Aorta (tissue), 5 donors: ENCODE measurements at places on chromosomes 7 and 10. TPM values are rescaled to one million over a fixed set of nuclear protein-coding genes. Genes with fewer than 3 reads are reported as not detected.

DNA sequence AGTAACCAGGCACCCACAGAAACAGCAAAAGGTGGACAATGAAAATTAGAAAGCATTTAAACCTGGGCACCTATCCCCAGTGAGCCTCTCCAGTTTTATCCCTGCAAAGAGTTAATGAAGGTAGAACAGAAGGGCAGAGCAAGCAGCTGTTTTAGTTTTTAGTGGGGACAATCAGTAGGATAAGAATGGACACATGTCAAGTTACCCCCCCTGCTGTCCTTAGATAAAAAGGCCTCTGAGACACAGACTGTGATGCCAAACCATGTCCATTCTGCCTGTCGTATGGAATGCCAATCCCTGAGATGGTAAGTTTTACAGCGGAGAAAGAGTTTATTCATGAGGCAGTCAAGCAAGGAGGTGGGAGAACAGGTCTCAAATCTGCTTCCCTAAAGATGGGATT, 162.6 kb upstream of the AGR3 start:
- DNase-seq = no peak

Gene VCL
- total RNA-seq = 312 TPM

DNA sequence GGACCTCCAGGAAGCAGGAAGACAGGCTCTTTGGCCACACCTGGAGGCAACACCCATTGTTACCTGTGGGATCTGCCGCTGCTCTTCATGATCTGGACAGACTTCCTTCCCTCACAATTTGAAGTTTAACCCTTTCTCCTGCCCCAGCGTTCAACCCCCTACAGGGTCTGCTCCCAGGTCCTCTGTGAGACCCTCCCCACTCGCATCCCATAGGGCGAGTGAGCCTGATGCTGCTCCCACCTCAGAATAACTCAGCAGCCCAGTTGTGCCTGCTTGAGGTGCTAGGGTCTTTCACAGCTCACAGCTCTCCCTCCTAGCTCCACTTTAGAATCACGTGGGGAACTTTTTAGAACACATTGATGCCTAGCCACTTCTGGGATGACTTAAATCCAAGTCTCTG, 61.8 kb upstream of the C10orf90 start:
- DNase-seq = no peak

Gene VIPR2
- 12.6 TPM for total RNA-seq

DNA sequence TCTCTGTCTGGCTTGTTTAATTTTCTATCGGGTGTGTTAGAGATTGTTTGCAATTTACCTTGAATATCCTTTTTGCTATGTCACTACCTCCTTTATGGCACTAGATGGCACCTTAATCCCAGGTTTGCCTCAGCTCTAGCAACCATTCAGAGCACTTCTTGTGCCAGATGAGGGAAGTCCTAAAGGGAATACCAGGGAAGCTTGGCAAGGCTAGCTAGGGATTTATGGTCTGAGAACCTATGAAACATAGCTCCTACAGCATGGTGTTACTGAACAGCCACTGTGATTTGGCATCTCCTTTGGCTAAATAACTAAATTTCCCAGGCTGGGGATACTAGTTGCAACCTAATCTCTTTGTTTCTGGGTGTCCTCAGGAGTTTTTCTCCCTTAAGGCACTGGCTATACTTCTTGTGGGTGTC, 69.0 kb upstream of the VOPP1 start:
- DNase-seq = no peak

DNA sequence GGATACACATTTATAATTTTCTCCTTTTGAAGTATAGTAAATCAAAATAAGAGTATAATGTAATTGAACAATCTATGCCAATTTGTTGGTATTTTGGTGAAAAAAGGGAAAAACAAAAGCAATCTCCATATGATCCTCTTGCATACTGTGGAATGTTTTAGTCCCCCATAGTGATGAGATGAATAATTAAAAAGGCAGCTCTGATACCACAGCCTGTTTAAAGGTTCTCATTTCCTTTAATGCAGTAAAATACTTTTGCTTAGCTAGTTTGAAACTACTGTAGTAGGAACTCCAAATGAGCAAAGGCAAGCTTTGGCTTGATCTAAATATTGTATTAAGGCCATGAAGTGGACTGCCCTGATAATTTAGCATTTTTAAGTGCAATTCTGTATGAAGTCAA, 77.6 kb downstream of the VTI1A start:
- no peak for DNase-seq

Gene FAM25A
- total RNA-seq = not detected

GRCh38 chr10:85036661-85037060, 708.3 kb downstream of the CCSER2 start:
- DNase-seq = no peak

GRCh38 chr10:91115618-91116390, 104.7 kb upstream of the PCGF5 start:
- DNase-seq = no peak

Gene AKR1B15
- 0.33 TPM for total RNA-seq

DNA sequence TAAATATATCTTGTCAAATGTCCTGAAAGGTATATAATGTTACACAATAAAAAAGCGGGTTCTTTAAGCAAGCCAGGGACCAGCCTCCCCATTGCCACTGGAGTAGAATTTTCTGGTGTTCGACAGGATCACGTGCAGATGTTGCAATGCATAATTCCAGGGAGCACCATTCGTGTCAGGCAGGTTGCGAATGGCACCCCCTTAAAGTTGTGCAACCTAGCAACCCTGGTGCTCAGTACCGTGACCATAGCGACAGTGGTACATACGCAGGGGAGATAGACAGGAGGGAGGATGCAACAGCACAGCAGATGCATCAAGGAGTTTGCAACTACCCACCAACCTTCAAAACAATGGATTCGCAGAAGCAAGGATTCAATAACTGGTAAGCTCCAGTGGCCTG, 6.6 kb upstream of the BMPR1A start:
- DNase-seq = no peak

Gene AKR1C3
- total RNA-seq = 98.8 TPM

DNA sequence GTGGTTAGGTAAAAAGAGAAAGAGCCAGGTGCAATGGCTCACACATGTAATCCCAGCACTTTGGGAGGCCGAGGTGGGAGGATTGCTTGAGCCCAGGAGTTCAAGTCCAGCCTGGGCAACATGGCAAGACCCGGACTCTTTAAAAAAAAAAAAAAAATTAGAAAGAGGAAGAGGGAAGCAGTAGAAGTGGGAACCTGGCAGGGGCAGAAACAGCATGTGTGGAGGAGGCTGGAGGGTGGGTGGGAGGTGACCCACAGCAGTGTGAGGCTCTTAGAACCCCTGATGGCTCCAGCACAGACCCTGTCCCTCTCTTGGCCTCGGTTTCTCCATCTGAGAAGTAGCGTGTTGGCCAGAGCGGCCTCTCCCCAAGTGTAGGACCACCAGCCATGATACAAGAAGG, 4.9 kb upstream of the CCL24 start:
- no peak for DNase-seq

DNA sequence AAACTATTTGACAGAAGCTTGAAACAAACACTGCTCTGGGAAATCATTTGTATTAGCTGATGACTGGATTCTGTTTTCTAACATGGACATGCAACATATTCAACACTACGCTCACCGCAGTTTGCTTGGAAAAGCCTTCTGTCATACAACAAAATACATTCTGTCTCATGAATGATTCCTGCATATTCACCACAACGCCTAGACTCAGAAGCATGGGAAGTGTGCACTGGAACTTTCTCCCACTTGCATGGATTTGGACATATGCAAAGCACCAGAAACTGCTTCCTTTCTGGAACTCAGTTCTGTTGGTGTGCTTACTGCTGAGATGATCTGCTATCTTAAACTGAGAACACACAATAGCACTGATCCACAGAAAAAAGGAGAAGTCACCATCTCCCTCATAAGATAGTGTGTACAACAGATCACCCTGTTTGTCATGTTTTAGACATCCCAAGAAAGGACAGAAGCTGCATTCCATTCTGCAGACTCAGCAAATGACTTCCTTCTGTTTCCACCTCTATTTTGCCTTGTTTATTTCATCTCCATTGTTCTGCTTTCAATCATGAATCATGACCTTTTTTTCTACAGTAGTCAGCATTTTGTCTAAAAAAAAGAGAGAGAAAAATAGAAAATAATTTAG, 115.8 kb downstream of the HTR7 start:
- no peak for DNase-seq

- no peak for DNase-seq
Observed at GRCh38 chr7:100991631-100992030, 22.3 kb downstream of the MUC12 start.

- no peak for DNase-seq
Observed at GRCh38 chr10:59098831-59099452, 77.5 kb upstream of the PHYHIPL start.

DNA sequence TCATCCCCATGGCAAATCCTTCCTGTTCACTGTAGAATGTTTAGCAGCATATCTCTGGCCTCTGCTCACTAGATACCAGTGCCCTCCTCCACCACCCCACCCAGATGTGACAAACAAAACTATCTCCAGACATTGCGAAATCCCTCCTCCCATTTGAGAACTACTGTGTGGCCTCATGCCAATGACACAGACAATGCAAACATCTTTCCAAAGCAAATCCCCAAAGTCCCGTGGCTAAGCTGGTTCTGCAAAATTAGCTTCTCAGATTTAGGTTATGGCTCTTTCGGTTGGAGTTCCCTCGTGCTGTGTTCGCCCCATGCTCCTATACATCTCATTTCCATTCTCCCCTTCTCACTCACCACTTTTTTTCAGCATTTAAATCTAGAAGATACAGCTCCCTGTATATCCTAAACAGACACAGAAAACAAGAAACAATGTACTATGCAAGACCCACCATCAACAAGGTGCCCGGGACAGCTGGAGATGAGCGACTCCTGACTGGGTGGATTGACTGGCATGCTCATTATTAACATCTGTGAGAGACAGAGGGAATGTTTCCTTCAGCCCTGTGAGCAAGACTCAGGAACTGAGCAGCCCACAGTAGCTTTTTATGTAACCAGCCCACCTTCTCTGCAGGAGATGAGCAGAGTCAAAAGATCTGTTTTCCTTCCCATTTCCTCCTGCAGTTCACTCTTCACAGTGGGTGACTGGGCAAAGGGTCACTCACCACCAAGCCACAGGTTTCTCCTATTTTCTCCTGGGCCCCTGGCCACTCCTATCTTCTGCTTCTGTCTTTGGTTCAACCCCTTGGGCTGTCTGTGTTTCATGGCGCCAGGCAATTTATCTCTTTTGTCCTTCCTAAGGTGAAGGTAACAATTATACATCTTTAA, 225.7 kb upstream of the AOAH start:
- DNase-seq = no peak

Gene SPRN
- total RNA-seq = not detected

- DNase-seq = no peak
Observed at GRCh38 chr10:51743146-51743545, 43.8 kb upstream of the CSTF2T start.

DNA sequence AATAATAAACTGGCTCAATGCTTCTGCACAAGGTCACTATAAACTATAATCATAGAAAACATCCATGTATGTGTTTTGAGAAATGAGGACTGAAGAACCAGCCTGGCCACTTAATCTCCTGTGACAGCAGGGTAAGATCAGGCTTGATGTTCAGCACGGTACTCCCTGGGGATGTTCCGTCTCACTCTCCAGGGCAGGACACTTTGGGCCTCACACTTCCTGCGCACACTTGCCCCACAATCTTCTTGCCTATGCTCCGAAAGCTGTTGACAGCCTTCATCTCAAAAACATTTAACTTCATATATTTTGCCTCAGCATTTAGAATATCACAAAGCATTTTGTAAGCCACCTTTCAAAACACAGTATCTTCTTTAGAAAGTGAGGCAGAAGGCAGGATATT, 92.7 kb downstream of the PARD3 start:
- no peak for DNase-seq

DNA sequence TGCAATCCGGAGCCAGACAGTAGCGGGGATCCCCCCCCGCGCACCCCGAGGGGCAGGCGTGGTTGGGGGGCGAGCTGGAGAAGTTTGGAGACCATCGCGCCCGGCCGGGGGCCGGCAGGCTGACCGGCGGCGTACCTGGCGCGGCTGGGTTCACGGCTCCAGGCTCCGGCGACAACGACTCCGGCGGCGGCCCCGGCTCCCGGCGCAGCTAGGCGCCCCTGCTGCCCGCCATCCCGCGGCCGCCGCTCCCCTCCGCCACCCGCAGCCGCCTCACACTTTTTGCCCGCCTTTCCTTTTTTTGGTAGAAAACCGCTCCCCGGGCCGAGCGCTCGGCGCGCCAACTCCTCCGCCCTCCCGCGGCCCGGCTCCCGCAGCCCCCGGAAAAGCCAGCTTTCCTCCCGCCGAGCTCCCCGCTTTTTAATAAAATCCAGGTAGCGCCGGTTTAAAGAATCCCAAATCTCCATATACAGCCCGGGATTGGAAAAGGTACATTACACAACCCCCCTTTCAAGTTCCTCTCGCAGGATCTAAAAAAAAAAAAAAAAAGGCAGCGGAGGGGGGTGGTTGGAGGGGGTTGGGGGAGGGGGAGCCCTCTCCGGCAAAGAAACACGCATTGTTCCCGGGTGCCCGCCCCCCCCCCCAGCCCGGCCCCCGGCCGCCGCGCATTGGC, at the start of gene TNRC18:
Gene TNRC18, minus strand, starts transcription at position 529 of the 670 bp plus-strand sequence. CDS start 2,588 bp downstream, outside the sequence.
- peak; percentile 88 for DNase-seq

GRCh38 chr7:107945332-107945731, 54.3 kb downstream of the DLD start:
- DNase-seq = no peak

DNA sequence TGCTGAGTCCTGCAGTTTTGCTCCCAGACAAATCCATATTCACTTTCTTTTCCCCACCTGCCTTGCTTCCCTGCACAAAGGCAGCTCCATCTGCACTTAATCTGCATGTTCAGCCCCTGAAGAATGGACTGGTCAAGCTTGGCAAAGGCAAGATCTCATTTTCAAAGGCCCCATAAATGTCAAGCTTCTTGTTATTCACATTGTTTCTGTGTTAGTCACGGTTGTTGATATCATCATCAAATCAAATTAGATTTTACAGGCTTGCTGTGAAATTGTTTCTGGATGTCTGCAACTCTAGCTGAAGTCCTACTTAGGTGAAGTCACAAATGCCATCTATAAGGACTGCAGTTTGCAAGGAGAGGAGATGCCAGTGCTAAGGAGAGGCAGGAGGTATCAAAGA, 91.0 kb downstream of the GPAM start:
- no peak for DNase-seq

- no peak for DNase-seq
Observed at GRCh38 chr7:122726881-122727280, 24.2 kb upstream of the RNF148 start.

Gene A1CF
- total RNA-seq = not detected

DNA sequence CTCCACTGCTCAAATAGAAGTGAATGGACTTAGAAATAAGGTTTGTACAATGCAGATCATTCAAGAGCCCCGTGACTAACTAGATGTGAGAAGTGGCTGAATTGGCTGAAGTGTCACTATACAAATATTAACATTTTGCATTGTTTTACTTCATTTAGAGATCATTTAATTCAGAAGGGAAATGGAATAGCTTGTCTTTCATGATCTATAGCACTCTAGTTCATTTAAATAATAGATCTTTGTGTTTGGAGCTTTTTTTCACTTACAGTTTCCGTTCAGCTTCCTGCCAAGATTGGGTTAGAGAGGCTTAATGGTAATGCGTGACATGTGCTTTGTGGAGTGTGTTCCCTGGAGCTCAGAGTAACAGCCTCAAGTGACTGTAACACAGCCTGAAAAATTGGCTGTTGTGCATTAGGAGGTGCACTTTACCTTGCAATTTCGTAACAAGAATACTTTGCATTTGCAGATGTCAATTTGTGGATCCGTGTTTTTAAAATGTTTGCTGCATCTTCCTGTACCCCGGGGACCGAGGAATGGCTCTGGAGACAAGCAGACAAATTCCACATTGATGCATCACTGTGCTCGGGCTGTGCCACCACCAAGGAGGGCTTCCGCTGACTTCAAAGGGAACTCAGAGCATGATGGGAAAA, 170.3 kb downstream of the NRP1 start:
- DNase-seq = no peak

GRCh38 chr10:59724098-59724938, 14.7 kb upstream of the SLC16A9 start:
- no peak for DNase-seq

GRCh38 chr10:79047875-79048638, 20.7 kb upstream of the ZMIZ1 start:
- peak; percentile 70 for DNase-seq
